ENCODE measurements at places on chromosomes 12 and 14.
A peak's percentile ranks its signal among the peaks of the same experiment; 100 is the strongest.

GRCh38 chr12:50696931-50697330 lies 67.0 kb upstream of the ATF1 start:
- no peak for DNase-seq

- no peak for DNase-seq
Measured at GRCh38 chr12:123894823-123895345, 77.7 kb downstream of the CCDC92 start.

GRCh38 chr12:7857971-7858370 lies 14.7 kb downstream of the SLC2A14 start:
- no peak for DNase-seq

- peak; percentile 3 for DNase-seq
Measured at GRCh38 chr12:53862831-53863230, 75.8 kb upstream of the HOXC13 start.

DNA sequence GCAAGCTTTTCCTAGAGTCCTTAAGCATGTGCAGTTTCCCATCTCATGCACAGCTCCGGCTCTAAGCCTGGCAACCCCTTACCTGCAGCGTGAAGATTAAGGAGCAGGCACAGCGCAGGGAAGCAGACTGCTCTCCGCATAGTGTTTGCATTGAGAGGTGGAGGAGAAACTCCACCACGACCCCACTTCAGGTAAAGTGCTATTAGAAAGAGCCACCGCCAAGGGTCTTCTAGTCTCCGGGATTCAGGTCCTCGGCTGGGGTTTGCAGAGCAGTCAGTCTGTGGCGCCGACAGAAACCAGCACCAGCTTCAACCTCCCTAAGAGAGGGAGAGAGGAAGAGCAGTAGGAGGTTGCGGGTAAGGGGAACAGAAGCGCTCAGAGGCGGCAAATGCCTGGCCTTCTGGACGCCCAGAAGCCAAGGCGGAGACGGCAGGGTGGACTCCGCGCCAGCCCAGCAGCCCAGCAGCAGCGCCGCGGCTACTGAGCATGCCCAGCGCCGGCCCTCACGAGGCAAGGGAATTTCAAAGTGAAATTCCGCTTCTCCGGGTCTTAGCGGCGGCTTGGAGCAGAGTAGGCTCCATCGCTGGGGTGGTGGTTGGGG lies at the start of gene PTPRR:
Gene PTPRR (minus strand): TSS at position 488 of the 601 bp plus-strand sequence. CDS start 348 bp downstream, at position 140.
- peak; percentile 20 for DNase-seq

GRCh38 chr12:62693376-62694050 lies 226.9 kb downstream of the MON2 start:
- DNase-seq, result peak; percentile 73

- DNase-seq, result no peak
Measured at GRCh38 chr14:76948976-76949375, 79.5 kb downstream of the IRF2BPL start.

- DNase-seq, result no peak
Measured at GRCh38 chr14:92037989-92038388, 1.9 kb downstream of the TRIP11 start.

DNA sequence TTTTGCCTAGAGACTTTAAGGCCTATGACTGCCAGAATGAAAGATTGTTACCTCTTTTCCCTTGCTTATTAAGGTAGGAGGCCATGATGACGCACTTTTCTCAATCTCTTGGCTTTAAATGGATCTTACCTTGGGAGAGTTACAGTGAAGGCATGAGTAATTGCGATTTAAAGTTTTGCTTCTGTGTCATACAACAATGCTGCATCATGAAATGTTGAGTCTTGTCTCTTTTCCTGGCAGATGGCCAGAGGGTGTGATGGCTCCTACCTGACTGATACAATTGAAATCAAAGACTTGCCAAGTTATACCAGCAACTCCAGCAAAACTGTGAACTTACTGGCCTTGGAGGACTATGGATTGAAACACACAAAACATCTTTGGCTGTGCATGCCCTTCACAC lies 17.2 kb upstream of the LRRK2 start:
- no peak for DNase-seq

DNA sequence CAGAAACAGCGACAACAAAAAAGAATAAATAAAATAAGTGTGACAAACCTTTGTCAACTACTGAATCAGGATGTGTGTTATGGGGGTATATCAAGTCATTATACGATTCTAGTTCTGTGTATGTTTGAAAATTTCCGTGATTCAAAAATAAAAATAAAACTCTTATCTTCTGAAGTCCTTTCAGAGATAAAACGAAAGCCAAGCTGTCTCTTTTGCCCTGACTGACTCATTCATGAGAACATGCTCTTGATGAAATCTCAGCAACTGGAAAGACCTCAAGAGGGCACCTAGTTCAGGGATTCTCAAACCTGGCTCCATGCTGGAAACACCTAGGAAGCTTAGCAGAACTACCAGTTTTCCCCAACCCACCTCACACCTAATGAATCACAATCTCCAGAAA lies 9.2 kb downstream of the FOXN3 start:
- no peak for DNase-seq

DNA sequence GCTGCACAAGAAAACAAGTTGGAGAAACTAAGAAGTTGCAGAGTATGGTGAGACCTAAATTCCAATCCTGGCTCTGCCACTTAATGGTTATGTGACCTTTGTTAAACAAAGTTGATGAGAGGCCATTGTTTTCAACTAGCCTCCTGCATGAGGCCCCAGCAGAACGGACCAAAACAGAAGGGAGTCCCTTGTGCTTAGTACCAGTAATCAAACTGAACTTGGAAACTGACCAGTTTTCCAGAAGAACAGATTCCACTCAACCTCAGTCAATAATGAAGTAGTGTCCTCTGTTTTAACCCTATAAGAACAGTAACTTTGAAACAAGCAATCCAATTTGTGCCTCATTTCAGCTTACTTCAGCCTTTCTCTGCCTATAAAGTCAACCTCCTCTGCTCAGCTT lies 69.9 kb downstream of the C12orf56 start:
- DNase-seq, result no peak

GRCh38 chr14:76599559-76600287 lies 161.5 kb upstream of the VASH1 start:
- no peak for DNase-seq

GRCh38 chr12:85278598-85279448 lies 1.2 kb upstream of the ALX1 start:
- no peak for DNase-seq

DNA sequence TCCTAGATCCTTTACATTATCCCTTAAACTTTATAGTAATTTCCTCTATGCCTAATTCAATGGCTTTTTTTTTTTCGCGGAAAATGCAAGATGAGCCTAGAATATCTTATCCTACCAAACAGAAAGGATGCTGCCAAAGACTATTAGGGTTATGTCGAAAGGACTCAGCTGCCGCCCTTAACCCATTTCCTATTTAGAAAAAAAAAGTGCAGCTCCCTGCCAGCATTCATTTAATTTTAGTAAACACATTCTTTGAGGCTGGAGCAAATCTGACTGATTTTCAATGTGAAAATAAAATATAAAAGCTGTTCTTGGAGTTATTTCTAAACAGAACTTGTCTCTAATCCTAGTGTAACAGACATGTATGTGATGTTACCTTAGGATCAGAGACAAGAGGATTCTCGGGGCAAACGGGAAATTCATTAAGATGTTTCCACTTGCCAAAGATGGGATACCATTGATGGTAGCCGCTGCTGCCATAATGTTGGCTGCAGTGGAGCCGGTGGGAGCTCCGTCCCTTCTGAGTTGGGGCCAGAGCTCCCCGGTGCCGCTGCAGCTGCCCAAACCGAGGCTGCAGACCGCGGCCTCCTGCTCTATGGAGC lies 8.2 kb upstream of the A2M start:
- no peak for DNase-seq

DNA sequence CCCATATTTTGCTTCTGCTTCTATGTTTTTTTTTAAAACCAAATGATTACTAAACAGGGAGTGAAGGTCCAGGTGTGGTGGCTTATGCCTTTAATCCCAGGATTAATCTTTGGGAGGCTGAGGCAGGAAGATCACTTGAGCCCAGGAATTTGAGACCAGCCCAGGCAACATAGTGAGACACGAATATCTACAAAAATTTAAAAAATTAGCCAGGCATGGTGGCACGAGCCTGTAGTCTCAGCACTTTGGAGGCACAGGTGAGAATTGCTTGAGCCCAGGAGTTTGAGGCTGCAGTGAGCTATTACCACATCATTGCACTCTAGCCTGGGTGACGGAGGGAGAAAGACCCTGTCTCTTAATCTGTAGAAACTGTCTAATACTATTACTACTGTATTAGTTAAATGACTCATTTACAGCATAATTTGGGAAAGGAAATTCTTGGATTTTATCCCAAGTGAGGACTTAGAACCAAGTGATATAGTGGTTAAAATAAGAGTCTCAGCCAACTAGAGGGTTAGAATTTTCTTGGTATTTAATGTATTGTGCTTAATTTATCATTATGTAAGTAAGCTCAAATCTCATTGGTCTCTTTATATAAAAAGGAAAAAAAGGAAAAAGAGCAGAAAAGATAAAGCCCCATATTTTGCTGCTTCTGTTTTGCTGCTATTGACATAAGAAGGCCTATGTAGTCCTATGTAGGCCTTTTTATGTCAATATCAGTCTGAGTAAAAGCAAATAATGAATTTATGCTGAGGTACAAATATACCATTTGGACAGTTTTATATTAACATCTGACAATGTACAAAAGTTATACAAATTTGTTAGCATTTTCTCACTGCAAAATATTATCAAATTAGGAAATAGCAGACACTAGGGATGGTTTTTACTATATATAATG lies 163.4 kb downstream of the RAD51B start:
- DNase-seq, result no peak

- no peak for DNase-seq
Measured at GRCh38 chr12:13595536-13596443, 385.6 kb downstream of the GRIN2B start.

GRCh38 chr12:124898923-124899294 lies 15.5 kb downstream of the UBC start:
- DNase-seq, result no peak

GRCh38 chr12:77979597-77980250 lies 149.0 kb downstream of the NAV3 start:
- DNase-seq, result no peak

GRCh38 chr12:2011643-2012607 lies 7.7 kb upstream of the DCP1B start:
- no peak for DNase-seq

DNA sequence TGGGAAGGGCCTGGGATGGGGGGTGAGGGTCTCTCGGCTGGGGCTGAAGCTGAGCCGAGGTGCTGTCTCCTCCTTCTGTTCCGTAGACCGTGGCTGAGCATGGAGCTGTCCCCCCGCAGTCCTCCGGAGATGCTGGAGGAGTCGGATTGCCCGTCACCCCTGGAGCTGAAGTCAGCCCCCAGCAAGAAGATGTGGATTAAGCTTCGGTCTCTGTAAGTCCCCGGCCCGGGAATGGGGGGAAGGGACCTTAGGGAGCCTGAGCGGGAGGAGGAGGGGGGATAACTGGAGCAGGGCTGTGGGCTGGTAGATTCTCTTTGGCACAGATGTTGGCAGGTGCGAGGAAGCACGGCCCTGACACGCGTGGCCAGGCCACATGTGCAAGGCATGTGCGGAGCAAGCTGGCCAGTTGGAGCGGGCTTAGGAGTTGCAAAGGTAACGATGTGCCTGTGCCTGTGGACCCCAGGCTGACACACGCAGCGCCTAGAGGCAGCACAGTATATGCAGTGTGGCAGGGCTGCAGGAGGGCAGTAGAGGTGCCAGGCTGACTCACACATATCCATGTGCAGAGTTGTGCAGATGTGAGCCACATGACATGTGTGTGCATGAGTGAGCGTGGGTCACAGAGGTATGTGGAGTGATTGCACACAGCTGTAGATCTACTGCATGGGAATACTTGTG lies 512 bp downstream of the PDE1B start:
- DNase-seq, result no peak

GRCh38 chr14:92495027-92495426 lies 18.6 kb upstream of the RIN3 start:
- no peak for DNase-seq

- peak; percentile 80 for DNase-seq
Measured at GRCh38 chr12:49336645-49337584, at the start of gene C1QL4. Gene C1QL4 (minus strand): TSS chr12:49337188. CDS start chr12:49336477, 711 bp downstream.

DNA sequence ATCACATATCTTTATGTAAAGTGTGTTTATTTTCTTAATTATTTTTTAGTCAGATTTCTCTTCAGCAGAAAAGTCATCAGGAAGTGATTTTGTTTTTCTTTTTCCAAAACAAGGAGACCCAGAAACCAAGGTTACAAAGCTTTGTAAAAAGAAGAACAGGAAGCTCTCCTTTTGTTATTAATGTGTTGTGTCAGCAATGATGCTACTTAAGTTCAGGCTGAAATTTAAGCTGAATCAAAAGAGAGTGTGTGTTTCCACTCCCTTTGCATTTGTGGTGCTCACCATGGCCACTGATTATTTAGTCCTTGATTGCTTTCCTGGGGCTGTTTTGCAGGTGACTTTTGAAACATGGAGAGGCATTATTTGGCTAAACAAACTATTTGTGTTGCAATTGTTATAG lies 155.3 kb upstream of the ATP2B1 start:
- DNase-seq, result no peak

DNA sequence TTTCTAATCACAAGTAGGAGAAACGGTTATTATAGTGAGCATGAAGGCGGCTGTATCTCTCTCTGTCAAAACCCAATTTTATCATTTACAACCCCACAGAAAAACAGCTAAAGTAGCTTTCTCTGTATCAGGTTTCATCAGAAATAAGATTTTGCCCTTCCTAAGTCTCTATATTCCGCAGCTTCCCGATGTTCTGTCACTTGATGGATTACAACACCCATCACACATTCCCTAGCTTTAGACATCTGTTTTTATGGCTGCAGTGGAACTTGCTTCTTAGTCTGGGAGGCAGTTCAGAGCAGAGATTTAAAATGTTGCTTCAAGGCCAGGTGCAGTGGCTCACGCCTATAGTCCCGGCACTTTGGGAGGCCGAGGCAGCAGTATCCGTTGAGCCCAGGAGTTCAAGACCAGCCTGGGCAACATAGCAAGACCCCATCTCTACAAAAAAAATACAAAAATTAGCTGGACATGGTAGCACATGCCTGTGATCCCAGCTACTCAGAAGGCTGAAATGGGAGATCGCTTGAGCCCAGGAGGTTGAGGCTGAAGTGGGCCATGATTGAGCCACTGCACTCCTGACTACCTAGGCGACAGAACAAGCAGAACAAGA lies 27.6 kb upstream of the FOXN3 start:
- DNase-seq, result peak; percentile 22

- DNase-seq, result no peak
Measured at GRCh38 chr14:99728231-99728920, 44.3 kb downstream of the CYP46A1 start.

Measured in myocyte (in vitro differentiated cells).